ENCODE measurements at places on chromosomes 13 and 19. TPM values are rescaled to one million over a fixed set of nuclear protein-coding genes. Genes with fewer than 3 reads are reported as not detected.

GRCh38 chr13:52896827-52897659 lies 48.6 kb upstream of the PCDH8 start:
- no peak for DNase-seq

RAX2 gene
- not detected for polyA plus RNA-seq

DNA sequence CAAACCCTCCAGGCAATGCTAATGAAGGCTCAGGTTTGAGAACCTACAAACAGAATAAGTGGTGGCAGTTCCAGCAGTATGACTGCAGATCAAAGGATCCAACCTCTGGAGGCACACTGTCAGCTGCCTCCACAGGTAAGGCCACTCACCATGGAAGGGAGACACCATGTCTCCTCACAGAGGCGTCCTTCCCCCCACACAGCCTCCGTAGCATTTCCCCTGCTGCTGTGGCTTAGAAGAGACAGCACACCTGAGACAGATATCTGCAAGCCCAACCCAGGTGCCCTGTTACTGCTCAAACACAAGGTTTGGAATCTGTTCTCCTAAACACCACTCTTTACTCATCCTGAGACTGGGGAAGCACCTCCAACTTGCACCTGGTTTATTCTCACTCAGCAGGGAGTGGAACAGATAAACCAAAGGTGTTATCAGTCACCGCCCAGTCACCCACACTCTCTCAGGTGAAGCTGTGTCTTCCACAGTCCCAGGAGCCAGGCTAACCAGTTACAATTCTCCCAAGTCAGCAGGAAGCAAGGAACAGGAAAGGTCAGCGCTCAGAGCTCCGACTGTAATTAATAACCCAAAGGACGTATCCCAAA lies 311.2 kb downstream of the FOXO1 start:
- no peak for DNase-seq

GRCh38 chr13:53782488-53782961 lies 753.9 kb downstream of the OLFM4 start:
- peak; percentile 58 for DNase-seq

- no peak for DNase-seq
Observed at GRCh38 chr13:49071341-49071937, 95.7 kb downstream of the FNDC3A start.

CLEC4M gene
- polyA plus RNA-seq, result 0.08 TPM

- DNase-seq, result no peak
Observed at GRCh38 chr19:2250766-2251105, 1.6 kb downstream of the AMH start.

- no peak for DNase-seq
Observed at GRCh38 chr13:28410096-28410495, 84.8 kb downstream of the FLT1 start.

DNA sequence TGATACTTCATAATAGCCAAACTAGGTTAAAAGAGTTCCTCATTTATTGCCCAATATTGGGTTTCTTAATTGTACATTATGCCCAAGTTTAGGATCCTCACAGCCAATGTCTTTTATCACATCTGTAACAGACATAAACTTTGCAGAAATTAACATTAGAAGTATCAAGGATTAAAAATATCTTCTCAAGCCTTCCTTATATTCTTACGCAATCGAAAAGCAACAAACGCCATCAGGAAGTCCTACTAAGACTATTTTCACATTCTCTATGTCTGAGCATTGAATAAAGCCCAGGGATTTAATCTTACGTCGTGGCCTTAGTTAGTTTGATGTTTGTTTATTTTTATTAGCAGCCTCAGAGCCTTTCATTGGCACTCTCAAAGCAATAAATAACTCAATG lies 1660.4 kb upstream of the MIR17HG start:
- DNase-seq, result no peak

DNA sequence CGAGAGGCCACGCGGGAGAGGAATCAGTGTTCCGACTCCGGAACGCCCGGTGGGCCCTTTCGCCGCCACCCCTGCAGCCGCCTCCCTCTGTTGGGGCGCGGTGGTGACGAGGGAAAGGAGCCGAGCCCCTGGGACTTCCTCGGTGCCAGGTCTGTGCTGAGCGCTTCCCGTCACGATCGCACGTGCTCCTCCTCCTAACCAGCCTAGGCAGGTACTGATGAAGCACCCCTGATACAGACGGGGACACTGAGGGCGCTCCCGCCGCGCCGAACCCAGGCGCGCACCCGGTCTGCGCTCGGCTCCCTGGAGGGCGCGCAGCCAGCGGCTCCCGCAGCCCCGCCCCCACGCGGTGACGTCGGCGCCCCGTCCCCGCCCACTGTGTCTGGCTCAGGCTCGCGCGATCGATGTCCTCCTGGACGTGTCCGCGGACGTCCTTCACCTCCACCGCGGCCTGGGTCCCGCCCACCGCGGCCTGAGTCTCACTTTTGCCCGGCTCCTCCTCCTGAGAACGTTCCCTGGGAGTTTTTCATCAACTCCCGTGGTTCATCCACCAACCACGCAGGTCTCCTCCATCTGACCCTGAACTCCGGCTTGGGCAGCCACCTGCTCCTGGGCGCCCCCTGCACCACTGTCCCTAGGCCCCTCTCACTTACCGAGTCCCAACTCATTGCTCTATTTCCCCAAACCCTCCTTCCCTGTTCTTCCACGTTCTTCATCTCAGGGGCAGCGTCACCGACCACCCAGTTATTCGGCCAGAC lies 2.6 kb upstream of the KLK15 start:
- peak; percentile 36 for DNase-seq

DNA sequence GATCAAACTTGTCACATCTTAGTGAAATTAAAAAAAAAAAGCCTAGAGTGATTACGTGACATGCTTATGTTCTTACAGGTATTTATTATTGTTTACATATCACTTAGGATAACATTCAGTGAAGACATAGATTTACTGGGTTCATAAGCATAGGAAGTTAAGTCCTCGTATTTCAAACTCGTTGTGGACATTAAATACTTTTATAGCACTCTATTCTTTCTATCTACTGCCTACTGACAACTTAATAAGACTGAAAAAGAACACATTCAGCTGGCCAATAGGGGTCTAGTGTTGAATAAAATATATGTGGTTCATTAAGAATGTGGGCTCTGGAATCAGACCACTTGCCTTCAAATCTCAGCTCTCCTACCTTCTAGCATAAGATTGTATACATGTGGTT lies 1927.4 kb downstream of the PCDH9 start:
- no peak for DNase-seq

GRCh38 chr19:31586282-31586681 lies 237.0 kb upstream of the TSHZ3 start:
- DNase-seq, result no peak

DNA sequence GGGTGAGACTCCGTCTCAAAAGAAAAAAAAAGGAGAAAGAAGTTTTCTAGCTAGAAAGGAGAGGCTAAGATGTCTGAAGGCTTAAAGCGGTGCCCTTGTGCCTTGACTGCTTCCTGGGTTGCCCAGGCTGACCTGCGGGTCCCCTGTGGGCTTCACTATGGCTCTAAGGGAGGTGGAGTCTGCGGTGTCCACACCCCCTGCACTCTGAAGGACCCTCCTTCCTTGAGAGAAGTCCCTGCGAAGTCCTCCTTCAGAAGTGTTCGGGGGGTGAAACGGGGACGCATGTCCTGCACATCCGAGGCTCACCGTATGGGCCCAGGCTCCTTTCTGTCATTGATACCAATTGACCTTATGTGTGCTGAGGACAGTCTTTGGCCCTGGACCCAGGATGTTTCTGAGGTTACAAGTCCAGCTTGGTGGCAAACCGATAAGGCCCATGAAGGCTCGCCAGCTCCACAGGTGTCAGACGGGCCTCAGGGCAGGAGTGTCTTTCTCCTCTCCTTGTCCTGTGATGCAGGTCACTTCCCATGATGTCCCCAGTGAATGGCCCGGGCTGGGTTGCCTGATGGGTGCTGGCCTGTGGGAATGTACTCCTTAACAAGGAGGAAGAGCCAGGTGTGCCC lies 11.6 kb upstream of the RNF113B start:
- DNase-seq, result no peak

C19orf81 gene
- 0.48 TPM for polyA plus RNA-seq

DNA sequence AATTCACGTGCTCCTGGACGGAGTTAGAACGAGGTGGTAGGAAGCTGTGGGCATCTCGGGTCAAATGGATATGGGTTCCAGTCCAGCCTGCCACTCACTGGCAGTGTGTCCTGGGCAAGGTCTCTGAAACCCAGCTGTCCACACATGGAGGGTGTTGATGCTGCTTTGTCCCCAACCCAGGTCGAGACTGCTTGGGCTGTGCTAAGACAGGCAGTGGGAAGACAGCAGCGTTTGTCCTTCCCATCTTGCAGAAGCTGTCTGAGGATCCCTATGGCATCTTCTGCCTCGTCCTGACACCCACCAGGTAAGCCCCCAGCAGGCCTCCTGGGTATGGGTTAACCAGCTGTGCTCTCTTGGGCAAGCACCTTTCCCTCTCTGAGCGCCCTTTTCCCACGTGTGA lies 885 bp downstream of the DDX49 start:
- no peak for DNase-seq
